ENCODE measurements at places on chromosomes 6 and 20.

DNA sequence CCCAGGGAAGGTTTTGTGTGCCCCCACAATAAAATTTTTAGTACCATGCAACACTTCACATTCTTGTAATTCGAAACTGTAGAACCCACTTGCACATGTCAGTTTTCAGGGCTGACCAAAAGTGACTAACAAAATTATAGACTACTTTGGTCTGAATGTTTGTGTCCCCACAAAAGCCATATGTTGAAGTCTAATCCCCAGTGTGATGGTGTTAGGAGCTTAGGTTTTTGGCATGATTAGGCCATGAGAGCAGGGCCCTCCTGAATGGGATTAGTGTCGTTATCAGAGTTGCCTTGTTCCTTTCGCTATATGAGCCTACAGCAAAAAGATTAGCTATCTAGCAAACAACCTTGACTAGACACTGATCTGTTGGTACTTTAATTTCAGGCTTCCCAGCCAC lies 49.0 kb upstream of the TENT5A start:
- DNase-seq = no peak

DNA sequence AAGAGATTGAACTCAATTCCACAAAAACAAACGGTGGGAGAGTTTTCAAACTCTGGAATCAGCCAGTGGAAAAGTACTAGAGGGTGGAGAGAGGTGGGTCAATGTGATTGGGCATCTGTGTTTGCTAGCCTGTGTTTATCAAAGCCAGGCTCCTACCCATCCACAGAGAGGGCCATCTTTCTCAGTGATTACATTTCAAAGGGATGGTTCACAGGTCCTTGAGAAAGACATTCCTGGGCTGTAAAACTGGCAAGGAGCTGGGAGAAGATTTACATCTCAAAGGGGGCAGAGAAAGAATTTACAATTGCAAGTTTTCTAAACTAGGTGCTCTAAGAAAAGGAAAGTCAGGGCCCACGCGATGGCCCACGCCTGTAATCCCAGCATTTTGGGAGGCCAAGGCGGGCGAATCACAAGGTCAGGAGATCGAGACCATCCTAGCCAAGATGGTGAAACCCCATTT lies 146.8 kb upstream of the UST start:
- DNase-seq = no peak

- DNase-seq = no peak
Observed at GRCh38 chr6:53279293-53279692, 69.5 kb downstream of the ELOVL5 start.

DNA sequence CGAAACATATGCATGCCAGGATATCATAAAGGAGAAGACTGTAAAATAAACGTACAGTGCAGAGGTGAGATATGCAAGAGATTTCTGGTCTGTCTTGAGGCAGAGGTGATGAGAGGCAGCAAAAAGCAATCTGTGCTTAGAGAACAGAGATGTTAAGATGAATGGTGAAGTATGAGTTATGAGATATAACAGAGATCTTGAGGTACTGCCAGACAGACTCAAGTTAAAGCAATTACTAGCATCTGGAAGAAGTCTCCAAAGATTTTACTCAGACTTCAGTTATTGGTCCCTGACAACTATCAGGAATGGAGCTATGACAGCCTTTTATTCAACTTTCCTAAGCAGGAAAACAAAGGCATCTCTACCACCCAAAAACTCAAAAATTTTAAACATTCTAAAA lies 122.8 kb upstream of the DST start:
- no peak for DNase-seq

GRCh38 chr6:165685302-165685701 lies 22.3 kb upstream of the PDE10A start:
- no peak for DNase-seq

GRCh38 chr6:108588586-108588985 lies 27.9 kb downstream of the FOXO3 start:
- DNase-seq = no peak

- no peak for DNase-seq
Observed at GRCh38 chr20:41560970-41561369, 57.2 kb downstream of the CHD6 start.

- no peak for DNase-seq
Observed at GRCh38 chr20:31560746-31561598, 44.1 kb upstream of the ID1 start.

DNA sequence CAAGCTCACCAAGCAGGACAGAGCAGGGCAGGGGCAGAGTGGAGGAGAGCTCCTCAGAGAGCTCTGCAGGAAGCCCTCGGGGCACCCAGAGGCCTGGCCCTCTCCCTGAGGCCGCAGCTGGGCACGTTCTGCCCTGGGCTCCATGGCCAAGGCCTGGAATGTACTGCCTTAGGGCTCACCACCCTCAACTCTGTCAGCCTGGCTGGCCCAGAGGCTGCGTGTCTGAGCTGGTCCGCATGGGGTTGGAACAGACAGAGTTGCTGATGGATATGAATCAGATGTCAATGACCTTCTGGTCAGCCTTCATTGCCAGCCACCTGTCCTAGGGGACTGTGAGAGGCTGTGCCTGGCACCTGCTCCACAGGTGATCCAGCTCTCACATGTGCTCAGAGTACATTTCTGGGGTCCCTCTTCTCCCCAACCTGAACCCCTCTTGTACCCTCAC lies 33.2 kb upstream of the PCMTD2 start:
- DNase-seq = no peak

DNA sequence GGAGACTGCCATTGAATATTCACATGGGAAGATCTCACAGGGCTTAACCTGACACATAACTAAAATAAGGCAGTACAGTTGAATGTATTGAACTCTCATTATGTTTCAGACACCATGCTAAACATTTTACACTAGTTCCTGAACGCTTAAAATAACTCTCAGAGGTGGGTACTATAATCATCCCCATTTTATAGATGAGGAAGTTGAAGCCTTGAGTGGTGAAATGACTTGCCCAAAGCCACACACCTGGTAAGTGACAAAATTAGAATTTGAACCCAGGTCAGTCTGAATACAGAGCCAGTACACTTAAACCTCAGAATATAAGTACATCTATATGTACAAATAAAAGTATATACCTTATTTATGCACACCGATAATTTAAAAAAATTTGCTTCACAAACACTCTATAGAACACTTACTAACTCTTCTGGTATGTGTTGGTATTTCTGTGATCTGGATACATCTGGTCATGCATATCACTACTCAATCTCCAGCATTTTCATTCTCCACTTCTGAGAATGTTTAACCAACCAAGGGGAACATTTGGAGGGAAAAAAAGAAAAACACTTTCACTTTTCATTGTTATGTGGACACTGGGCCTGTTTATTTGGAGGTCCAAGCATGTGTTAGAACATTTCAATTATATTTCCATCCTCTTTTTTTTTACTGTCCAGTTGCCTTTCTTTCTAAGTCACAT lies 4.6 kb upstream of the BICRAL start:
- no peak for DNase-seq

- DNase-seq = no peak
Observed at GRCh38 chr20:31666258-31667042, 28.7 kb downstream of the COX4I2 start.

GRCh38 chr6:149213829-149214228 lies 103.7 kb upstream of the TAB2 start:
- DNase-seq = no peak

DNA sequence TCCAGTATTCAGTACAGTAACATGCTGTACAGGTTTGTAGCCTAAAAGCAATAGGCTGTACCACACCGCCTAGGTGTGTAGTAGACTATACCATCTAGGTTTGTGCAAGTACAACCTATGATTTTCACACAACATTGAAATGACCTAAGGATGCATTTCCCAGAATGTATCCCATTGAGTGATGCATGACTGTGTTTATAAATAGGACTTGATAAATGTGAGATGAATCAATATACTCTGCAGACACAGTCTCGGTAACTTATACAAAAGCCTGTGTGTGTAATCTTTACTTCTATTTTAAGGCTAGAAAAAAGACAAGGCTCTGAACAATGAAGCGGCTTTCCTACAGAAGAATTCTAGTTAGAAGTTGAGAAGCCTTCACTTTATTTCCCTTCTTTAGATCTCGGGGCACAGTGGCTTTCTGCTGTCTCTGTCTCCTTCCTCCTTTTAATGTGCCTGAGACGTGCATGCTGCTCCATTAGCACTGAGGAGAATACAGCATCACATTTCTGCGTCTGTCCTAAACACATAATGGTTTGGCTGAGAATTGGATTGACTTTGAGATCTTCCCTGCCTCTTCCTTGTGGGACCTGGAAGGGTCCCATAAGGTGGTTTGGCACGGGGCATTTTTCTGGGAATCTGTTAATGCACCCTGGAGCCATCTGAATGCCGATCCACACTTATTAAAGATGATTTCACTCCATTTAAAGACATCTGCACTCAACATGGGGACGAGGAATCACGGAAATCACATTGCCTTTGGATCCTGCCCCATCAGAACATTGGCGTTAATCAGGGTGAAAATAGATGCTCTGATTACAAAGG lies 112.5 kb downstream of the SCML4 start:
- no peak for DNase-seq

DNA sequence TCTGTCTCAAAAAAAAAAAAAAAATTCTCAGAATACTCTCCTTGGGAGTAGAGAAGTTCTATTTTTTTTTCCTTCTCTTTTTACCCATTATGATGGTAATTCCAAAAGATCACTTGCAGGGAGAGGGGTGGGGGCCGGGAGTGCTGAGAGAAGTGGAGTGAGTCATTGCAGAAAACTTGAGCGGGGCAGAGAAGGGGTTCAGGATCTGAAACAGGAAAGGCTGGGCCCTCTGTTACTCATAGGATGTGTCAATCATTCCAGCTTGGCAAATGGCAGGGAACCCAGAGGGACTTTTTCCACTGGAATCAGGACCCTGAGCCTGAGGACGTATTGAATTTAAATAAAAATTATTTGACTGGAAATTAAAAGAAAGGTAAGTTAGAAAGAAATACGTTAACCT lies 111.4 kb upstream of the ARMC2 start:
- DNase-seq = no peak

GRCh38 chr20:41428285-41428684 lies 61.7 kb upstream of the EMILIN3 start:
- DNase-seq = no peak

DNA sequence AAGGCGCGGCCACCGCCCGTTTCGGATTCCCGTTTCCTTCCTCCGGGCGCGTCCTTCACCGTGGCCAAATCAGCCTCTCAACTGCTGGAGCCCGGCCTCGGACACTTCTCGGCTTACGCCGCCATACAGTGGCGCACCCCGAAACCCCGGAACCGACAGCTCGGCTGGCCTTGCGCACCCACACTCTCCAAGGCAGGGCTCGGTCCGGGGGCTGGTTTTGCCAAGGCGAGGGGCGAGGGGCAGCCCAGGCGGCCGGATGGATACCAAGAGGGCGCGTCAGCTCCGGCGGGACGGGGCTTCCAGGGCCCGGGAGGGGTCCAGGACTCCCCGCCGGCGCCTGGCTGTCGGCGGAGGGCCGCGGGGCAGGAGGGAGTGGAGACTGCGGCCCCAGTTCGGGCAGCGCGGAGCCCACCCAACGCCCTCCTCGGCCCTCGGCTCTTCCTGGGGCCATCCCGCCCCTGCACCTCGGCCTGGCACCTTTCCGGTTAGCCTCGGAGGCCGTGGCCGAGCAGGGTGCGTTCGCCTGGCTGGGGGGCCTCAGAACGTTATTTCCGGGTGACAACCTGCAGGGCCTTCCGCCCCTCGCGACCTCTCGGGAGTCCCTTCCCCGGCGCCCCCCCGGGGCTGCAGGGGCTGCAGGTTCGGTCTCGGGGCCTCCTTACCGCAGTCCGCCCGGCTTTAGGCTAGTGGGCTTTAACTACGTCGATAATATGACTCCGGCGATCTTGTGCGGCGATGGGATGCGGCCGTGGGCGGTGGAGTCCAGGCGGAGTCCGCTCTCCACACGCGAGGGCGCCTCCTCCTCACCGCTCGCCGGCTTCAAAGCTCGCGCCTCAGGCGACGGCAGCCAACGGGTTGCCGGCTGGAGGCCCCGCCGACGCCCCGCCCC lies 697 bp upstream of the CEP43 start:
- DNase-seq = peak; percentile 27

DNA sequence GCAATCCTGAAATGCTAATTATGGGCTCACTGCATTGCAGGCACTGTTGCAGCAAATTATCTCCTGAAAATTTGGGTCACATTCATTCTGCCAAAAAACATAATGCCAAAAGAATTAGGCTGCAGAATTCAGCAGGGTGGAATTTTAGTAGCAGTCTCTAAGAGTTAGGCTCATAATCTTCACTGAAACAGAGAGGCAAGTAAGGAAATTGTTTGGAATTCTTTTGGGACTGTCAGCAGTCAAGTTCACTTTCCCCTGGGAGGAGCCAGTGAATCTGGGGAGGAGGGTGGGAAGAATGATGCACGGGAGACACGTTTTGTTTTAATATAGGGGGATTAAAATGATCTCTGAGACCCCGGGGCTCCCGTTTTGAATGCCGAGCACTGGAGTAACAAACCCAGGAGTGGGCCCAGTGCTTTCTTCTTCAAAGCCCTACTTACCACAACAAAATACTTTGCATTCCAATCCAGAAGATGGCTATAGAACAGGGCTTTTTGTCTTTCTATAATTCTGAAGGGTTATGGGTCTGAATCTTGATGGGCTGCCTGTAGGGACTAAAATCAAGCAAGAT lies 44.7 kb downstream of the SOBP start:
- no peak for DNase-seq

DNA sequence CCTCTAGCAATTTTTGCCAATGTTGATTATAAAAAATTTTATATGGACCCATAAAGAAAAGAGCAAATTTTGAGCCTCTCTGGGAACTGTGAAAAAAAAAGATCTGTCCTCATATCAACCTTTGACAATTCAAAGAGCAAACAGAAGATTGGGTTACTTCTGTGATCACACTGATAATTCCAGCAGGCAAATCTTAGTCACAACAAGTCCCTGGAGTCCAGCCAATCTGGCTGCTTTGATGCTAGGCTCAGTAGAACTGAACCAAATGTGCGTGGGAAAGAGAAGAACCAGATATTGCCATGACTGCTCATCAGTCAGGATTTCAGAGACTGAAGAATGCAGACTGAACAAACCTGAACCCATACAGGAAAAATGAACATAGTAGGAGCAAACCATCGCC lies 438.4 kb upstream of the FLRT3 start:
- DNase-seq = no peak

- DNase-seq = no peak
Observed at GRCh38 chr20:2692036-2692885, at the start of gene EBF4. Gene EBF4, plus strand, starts transcription at chr20:2692780. Its CDS starts 866 bp downstream, at chr20:2693646.

DNA sequence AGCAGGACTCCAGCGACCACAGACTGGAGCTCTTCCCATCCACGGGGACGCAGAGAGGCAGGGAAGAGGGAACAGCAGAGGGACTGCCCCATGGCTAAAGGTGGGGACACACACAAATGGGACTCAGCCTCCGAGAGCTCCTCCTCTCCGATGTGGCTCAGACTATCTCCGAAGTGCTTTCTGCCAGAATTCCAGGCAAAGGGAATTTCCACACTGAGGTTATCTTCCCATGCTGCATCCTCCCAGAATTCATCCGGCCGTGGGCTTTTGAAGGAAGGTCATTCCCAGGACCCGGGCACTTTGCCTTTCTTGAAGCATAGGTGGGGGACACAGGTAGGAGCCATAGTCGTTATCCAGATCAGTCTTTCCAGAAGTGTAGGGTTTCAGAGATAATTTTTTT lies 67.9 kb downstream of the SULF2 start:
- no peak for DNase-seq

- no peak for DNase-seq
Observed at GRCh38 chr6:13074415-13075140, 253.8 kb downstream of the TBC1D7 start.

Measured in stimulated activated CD4-positive, alpha-beta T cell treated with anti-CD3 and anti-CD28 coated beads, Interleukin-2, amount 100 ng/mL, for 24 hours (primary cell).